ENCODE measurements at places on chromosomes 6 and 20. TPM values are rescaled to one million over a fixed set of nuclear protein-coding genes. Genes with fewer than 3 reads are reported as not detected.

- no peak for DNase-seq
These were observed 64.2 kb upstream of the SUPT3H start for GRCh38 chr6:45441851-45442453.

DNA sequence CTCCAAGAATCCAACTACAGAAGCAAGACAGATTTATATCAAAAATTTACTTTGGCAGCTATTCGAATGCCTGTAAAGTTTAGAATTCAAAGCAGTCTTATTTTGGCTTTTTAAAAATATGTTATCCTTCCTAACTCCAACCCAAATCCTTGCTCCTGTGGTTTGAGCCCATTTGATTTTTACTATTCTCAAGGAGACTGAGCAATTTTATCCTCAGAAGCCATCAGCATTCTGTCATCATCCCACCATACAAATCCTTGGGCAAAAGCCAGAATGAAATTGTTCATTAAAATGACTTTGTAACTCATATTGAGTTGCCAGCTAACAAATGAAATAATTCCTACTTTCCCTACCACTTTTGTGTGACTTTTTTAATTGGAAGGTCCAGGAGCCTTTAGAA lies 392.8 kb downstream of the ADGRB3 start:
- DNase-seq = no peak

CCN6 gene
- not detected for total RNA-seq

PDE7B gene
- 24.5 TPM for total RNA-seq

GRCh38 chr6:2791450-2791974 lies 26.3 kb downstream of the WRNIP1 start:
- no peak for DNase-seq

GPX6 gene
- total RNA-seq = not detected

GRCh38 chr20:14959506-14960475 lies 622.4 kb upstream of the FLRT3 start:
- no peak for DNase-seq

DNA sequence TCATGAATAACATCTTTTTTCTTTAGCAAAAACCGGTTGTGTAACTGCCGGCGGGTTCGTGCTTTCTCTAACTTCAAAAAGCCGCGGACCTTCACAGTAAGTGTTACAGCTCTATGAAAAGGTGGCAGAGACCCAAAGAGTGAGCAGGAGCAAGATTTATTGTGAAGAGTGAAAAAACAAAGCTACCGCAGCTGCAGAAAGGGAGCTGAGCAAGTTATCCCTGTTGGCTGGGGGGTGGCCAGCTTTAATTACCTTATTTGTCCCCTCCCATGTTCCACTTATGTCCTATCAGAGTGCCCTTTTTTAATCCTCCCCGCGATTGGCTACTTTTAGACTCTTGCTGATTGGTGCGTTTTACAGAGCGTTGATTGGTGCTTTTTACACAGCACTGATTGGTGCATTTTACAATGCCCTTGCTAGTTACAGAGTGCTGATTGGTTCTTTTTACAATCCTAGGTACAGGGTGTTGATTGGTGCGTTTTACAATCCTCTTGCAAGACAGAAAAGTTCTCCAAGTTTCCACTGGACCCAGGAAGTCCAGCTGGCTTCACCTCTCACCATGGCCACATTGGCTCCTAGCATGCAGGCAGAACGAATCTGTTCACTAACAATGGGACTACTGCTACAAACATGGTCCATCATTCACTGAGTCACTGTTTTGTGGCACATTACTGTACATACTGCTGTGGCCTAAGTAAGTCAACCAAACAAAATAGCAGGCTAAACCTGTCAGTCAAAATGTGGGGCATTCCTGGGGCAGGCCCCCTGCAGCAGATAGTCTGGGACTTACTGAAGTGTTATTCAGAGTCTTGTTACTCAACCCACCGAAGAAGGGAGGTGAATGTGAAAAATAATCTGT lies 52.8 kb downstream of the MYLIP start:
- DNase-seq = no peak

TRIM26 gene
- total RNA-seq = 21.9 TPM

DNA sequence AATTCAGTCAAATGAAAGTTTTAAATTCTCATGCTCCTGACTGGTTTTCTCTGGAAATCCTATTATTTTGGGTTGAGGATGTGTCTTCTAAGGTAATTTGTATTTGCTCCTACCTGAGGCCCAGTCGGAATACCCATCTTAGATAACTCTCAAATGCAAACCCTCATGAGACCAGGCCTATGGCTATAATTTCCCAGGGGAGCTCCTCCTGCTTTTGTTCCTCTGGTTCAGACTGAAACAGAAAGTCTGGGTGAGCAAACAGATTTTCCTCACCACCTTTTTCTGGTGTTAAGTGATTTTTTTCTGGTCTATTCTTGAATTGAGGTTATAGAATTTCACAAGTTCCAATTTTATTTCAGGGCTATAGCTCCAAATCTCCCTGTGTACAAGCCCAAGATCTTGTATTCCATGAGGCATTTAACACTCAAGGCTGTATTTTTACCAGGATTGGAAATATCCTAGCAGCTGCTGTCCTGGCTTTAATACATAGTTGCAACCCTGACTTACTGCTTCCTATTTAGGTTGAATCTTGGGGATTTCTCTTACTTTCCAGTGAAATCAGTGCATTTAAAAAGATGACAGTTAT lies 169.1 kb upstream of the PTCHD4 start:
- DNase-seq = no peak

ARMC12 gene
- total RNA-seq = not detected

DNA sequence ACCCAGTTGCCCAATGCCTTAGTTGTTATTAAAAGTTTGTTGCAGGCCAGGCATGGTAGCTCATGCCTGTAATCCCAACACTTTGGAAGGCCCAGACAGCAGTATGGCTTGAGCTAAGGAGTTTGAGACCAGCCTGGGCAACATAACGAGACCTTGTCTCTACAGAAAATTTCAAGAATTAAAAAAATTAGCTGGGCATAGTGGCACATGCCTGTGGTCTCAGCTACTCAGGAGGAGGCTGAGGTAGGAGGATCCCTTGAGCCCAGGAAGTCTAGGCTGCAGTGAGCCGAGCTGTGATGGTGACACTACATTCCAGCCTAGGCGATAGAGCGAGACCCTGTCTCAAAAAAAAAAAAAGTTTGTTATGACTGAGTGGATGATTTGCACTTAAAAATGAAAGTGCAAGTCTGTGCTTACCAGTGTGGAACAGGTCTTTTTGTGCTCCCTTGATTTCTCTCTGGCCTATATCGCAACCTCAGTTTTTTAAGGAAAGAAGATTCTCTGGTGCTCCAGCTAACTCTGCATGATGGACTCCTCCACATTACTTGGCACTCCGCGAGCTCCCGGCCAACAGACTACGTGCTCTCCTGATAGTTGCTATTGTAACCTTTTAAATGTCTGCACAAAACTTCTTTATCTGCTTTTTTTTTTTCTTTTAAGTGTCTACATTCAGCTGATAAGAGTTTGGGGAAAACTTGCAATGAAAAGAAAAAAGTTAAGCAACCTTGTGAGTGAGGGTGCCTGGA lies 22.1 kb downstream of the ZKSCAN3 start:
- no peak for DNase-seq

- no peak for DNase-seq
These were observed 29.0 kb downstream of the ARID1B start for GRCh38 chr6:156806155-156806554.

DNA sequence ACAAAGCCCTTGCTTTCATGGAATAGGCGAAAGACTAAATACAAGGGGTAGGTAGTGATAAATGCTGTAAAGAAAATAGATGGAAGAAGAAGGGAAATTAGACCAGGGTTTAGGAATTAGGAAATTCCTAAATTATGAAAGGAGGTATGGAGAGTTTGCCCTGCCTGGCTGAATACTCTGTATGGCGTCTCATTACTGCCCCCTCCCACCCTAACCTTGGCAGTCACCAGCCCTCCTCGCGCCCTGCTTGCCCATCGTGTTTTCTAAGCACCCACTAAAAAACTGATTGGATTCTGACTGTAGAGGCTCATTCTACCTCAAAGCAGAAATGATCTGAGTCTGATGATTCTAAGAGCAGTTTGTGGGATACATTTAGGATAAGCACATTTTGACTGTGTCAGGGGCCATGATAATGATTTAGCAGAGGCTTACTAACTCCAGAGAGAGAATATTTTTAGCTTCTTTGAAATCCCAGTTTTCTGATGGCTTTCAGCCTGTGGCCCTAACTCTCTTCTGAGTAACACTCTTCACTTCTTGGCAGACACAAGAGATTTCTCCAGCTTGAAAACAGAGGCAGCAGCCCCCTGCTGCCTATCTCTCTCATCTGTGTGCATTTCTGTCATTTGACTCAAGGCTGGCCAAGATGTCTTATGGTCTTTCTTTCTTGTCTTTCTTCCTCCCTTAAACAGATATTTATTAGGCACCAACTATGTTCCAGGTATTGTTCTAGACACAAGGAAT lies 1.4 kb upstream of the CHD6 start:
- DNase-seq = no peak

GRCh38 chr6:138785980-138786379 lies 9.9 kb upstream of the ECT2L start:
- DNase-seq = no peak

DNA sequence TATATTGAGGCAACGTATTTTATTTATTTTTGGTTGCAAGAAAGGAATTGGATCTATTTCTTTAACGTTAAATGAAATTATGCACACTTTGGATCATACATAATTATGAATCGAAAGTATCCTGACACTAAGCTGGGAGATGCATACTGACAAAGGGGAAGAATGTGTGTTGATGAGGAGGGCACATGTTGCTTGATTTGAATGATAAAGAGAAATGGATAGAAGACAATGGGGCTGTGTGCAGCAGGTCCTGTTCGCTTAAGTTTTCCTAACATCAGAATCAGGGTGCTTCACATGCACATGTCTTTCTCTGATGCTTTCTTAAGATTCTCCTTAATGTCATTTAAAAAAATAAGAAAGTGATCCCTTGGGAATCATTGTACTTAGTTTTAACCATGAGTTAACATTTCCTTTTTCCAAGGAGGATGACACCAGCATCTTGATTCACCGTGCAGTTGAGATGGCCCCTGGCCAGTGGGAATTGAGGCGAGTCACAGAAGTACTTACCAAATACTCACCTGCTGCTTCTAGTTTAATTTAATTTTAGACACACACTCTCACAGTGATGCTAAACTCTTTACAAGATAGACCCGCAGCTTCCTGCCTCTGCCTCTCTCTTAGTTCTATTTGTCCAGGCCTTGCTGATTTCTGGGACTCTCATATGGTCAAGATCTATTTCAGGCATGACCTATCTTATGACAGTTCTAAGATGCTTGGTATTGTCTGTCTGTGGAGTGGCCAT lies 116.5 kb downstream of the CLIC5 start:
- no peak for DNase-seq

- no peak for DNase-seq
These were observed 2.5 kb downstream of the PHACTR1 start for GRCh38 chr6:12719017-12719416.

DNA sequence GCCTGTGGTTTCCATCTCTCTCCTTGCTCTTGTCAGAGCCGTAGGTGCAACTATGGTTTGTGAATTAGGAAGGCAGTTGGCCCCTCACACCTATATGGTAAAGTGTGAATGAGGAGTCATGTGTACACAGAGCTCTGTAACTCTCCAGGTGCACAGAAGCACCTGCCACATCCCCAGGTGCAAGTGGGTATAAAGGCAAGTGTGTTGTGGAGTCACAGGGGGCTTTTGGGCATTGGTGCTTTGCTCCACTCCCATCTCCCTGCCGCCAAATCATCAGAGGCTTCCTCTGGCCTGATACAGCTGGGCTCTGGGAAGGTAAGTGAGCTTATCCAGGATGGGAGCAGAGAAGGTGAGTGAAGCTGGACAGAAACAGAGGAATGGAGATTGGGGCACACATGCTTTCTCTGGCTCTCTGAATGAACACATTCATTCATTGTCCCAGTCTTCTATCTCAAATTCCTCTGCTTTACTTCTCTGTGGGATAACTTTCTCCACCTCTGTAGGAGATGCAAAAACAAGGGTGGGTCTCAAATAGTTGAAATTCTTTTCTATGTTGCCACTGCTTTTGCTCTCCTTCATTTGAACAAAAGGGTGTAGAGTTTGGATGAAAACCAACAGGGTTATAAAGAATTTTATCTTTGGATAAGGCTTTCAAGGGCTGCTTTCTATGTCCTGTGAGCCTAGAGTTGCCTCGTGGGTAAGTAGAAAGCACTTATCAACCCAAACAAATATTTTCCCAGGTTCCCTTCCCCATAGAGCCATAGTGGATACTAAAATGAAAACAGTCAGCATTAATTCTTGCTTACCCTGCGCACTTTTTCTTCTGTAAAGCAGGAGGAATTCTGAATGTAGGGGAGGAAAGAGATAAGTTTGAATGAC lies 45.0 kb upstream of the RIPOR2 start:
- no peak for DNase-seq

DNA sequence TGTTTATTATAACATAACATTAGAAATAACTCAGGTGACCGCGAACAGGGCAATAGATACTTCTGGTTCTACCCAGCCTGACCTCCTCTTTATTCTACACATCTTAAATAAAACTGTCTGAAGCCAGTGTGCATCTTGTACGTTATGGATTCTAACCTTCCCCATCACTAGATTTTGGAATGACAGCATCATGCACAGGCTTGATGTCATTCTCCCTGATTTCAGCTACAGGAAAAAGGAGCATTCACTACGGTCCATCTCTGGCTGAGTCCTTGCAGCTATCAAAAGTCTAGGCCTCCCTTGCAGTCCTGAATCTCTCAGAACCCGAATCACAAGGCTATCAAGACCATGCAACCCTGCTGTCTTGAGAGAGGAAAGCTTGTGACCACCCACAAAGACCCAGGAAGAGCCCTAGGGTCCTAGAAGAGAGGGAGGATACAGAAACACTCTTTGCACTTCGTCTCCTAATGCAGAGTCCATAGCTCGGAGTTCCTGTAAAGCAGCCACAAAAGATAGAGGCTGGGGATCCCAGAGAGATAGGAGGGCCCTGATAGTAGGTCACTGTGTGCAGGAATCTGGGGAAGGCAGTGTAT lies 845 bp downstream of the HLA-DPA1 start:
- no peak for DNase-seq

DNA sequence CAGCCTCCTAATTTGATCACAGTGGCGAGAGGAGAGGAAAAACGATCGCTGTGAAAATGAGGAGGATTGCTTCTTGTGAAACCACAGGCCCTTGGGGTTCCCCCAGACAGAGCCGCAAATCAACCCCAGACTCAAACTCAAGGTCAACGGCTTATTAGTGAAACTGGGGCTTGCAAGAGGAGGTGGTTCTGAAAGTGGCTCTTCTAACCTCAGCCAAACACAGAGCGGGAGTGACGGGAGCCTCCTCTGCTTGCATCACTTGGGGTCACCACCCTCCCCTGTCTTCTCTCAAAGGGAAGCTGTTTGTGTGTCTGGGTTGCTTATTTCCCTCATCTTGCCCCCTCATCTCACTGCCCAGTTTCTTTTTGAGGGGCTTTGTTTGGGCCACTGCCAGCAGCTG lies 28.7 kb downstream of the SAYSD1 start:
- DNase-seq = no peak

MAS1 gene
- not detected for total RNA-seq

TRERF1 gene
- total RNA-seq = 1.8 TPM

- no peak for DNase-seq
These were observed 40.4 kb upstream of the PRELID3B start for GRCh38 chr20:59082981-59083380.

DNA sequence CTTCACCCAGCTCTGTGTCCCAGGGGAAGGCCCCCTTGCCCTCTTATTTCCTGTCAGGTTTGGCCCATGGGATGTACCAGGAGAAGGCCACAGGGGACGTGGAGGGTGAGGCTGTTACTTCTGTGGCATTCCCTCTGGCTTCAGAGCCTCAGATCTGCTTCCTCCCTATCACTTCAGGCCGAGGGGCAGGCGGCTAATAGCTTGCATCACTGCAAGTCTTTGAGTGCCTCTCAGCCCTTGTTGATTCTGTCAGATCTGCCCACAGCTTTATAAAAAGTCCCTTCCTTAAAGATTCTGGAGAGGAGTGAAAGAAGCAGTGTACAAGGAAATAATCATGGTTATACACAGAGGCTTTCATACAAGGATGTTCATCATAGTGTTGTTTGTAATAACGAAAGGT lies 86.9 kb downstream of the LRFN2 start:
- DNase-seq = no peak

All from left ventricle myocardium superior (tissue), 1 donor.